ENCODE measurements at places on chromosomes 7 and 10.

DNA sequence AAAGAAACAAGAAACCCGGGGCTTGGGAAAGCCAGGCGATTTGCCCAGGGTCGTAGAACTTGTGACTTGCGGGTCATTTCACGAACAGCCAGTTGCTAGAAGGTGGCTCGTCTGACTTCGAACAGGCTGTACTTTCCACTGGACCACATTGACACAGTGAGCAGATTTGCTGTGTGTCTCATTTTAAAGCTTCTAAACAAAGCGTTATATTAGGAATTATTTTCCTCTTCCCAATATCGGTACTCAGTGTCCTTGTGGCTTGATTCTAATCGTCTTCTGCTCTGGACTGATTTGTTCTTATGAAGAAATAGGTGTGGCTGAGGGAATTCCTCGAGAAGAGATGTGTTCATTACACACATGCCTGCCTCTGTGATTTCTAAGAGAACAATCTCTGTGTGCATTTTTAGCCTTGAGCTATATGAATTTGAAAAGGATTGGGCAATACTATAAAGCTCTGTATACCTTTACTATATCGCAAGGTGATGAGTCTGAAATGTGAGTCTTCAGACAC lies 150.0 kb upstream of the PRR15 start:
- DNase-seq, result no peak

- DNase-seq, result no peak
Observed at GRCh38 chr7:21671859-21672258, 129.0 kb downstream of the DNAH11 start.

DNA sequence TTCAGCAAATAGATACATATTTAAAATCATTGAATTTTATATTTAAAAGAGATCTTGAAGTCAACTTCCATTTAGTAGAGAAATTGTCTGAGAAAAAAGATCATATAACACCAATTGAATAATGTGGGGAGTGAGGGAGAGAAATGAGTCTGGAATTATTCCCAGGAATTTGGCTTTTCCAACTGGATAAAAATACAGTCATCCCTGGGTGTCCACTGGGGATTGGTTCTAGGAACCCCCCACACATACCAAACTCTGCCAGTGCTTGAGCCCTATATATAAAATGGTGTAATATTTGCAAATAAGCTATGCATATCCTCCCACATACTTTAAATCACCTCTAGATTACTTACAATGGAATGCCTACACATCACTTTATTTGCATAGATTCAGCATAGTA lies 162.8 kb upstream of the SEMA3C start:
- no peak for DNase-seq

DNA sequence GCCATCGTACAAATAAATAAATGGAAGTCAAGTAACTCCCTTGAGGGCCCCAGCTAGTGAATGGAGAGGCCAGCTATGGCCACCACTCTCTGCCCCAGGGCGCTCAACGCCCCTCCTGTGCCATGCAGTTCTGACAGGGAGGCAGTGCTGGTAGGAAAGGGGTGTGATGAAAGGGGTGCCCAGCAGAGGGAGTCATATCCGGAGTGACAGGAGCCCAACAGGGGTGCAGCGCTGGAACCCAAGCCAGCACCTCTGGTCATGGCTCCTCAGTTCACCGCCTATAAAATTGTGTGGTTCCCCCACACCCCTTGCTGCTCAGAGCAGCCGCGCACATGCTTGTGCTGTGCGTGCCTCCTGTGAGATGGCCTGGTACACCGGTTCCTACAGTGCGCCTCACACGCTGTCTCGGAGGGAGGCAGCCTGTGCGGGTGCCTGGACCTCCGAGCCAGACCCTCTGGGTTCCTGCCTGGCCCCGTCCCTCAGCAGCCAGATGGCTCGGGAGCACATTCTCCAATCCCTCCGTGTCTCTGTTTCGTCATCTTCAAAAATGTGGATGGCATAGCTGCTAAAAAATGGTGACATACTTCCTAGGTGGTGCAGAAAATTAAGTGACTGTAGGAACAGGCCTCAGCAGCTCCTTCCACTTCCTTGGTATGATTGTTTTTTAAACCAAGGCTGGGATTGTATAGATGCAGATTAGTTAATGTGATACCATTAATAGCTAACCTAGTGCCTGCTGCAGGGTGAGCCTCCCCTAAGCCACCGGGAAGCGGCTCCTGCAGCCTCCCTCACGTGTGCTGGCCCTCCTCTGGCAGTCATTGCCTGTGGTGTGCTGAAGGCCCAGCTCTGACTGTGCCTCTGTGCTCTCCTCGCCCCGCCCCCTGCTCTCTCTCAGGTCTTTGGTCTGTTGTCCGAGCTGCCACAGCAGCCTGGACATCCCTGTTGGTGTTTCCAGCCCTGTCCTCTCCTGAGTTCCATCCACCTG lies 125.8 kb downstream of the EGFR start:
- DNase-seq, result no peak

DNA sequence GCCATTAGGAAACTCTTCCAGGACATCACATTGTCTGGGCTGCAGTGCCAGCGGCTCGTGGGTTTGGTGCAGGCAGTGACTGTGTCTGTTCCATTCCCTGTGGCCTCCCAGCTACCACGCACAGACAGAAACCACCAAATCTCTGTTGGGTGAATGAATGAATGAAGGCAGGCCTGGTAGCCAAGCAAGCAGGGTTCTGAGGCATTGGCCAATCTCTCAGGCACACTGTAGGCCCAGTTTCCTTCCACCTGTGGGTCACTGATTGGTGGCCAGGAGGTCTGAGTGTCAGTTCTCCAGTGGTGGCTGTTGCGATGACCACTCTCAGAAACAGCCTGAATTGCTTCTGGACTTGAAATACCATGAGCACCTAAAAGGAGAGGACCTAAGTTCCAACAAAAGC lies 59.4 kb upstream of the CTBP2 start:
- no peak for DNase-seq

All from AG20443 (cell line).